ENCODE measurements at places on chromosomes 7 and 10.

DNA sequence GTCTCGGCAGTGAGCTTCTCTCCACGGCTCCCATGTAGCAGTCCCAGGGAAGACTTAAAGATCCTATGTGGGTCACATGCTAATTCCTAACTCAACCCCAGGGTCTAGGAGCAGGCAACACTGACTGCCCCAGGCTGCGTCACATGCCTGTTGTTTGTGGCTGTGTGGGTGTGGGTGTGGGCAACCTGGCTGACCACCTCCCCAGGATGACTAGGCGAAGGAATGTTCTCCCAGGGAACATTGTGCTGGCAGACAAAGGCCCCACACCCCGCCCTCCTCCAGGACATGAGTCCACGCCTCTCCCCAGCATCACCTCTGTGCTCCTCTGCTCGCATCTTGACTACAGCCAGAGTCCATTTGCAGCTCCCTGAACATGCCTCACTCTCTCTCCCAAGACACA lies 30.3 kb downstream of the SLC29A3 start:
- no peak for DNase-seq

GRCh38 chr10:50613150-50613549 lies 10.6 kb downstream of the SGMS1 start:
- no peak for DNase-seq

- no peak for DNase-seq
Observed at GRCh38 chr7:2808891-2809665, 35.0 kb downstream of the GNA12 start.

DNA sequence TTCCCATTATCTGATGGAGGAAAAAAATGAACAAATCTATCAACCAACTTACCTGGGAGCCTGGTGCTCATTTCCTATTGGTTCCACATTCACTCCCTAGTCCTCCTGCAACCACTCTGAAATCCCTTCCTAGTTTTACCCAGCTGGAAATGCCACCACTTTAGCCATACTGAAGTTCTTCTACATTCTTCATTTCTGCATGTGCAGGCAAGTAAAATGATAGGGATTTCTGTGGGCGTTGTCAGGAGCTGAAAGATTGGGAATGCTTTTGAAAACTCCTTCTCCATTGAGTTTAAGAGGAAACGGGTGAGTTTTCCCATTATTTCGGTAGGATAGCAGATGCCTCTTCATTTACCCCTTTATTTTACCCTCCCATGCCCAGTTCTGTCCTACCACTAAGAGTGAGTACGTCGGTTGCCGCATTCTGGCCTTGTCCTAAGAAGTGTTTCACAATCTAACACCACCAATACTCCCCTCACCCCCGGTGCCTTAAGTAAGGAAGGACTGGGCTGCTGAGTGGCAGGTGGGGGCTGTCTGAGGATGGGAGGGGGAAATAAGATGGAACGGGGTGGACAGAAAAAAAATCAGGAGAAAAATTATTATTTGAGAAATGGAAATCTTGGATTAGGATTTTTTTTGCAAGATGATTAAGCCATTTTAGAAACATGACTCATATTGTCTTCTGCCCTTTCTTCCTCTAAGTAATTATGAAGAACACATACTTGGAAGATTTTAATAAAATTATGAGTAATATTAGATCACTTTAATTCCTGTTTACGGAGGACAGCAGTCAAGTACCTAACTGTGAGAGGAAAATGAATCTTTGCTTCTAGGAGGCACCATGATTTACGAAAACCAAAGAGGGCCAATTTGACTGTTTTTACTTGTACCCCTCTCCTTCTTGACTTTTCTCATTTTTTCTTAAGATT lies 13.2 kb upstream of the TAS2R60 start:
- DNase-seq: no peak

GRCh38 chr10:71512761-71513539 lies 116.2 kb downstream of the CDH23 start:
- DNase-seq: peak; percentile 58

GRCh38 chr10:810351-810846 lies 120.9 kb upstream of the DIP2C start:
- no peak for DNase-seq

DNA sequence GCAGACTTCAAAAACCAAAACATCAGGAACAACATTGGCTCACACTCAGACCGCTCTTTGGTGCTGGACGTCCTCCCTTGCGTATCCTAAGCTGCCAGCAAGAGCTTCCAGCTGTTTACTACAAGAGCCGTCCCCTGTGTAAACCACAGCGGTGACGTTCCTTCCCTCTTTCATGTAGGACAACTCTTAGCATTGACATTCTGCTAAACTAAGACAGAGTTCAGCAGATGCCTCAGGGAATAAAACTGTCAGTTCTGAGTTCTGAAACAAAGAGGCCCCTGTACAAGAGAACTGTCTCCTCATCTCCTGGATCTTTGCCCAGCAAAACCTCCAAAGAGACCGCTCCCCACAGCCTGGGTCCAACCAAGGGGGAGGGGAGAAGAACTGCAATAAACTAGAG lies 57.8 kb upstream of the OPALIN start:
- no peak for DNase-seq

DNA sequence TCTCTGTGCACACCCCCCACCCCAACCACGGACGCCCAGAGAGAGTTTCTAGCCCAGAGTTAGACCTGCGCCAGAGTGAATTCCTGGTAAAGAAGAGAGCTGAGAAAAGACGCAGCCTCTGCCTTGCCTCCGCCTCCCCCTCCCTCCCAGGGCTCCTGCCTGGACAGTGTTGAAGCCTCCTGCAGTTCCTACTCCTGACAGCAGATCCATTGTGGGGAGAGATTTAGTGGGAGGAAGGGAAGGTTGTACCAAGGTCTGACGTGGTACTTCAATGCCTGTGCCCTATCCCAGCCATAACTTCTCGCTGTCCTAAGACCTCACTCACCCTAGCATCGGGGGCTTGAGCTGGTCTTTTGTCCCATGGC lies 952 bp downstream of the SRRM3 start:
- no peak for DNase-seq

DNA sequence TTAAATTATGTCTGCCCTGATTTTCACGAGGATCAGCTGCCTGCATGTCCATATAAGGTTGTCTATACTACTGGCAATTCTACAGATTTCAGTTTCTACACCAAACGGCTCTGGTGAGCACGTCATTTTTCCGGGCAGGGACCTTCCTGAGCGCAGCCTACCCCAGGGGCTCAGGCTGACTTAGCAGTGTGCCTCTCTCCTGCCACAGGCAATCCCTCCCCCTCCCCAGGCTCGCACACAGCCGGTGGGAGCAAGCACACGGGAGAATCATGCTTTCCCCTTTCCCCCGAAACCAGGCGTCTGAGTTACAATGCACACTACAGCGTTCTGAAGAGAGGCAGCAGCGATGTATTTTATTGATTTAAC lies 1.7 kb downstream of the KLF6 start:
- peak; percentile 37 for DNase-seq

DNA sequence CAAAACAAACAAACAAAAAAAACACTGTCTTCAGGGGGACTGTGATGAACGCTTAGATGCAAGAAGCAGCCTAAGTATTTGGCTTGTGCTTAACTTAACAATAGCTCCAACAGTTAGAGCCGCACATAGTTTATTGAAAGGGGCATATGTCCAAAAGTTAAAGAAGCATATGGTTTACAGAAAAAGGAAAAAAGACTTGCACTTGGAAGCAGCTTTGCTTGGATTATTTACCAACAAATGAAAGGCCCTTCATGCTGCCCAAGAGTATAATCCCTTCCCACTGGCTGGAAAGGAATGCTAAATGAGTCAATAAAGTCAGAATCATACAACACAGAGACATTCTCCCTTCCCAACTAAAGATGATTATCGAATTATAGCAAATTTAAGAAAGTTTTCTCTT lies 77.9 kb downstream of the GLI3 start:
- no peak for DNase-seq

- DNase-seq: no peak
Observed at GRCh38 chr10:55631071-55631654, 729.9 kb downstream of the ZWINT start.

- DNase-seq: no peak
Observed at GRCh38 chr7:85733169-85733915, 546.5 kb upstream of the SEMA3D start.

- DNase-seq: no peak
Observed at GRCh38 chr7:122584676-122585251, 114.2 kb downstream of the RNF133 start.

DNA sequence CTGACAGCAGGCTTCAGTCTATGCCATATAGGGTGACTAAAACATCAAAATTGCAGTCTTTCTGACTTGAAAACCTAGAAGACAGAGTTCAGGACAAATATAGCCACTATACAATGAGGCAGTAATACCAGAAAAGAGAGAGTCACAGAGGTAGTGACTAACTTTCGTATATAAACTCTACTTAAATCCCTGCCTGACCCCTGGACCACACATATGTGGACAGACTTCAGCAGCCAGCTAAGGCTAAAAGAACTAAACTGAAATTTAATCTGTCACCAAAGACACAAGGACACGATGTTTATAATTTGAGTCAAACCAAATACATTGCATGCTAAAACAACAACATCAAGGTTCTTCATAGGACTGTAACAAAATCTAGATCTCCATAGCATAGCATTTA lies 64.6 kb upstream of the MACROH2A2 start:
- DNase-seq: no peak

DNA sequence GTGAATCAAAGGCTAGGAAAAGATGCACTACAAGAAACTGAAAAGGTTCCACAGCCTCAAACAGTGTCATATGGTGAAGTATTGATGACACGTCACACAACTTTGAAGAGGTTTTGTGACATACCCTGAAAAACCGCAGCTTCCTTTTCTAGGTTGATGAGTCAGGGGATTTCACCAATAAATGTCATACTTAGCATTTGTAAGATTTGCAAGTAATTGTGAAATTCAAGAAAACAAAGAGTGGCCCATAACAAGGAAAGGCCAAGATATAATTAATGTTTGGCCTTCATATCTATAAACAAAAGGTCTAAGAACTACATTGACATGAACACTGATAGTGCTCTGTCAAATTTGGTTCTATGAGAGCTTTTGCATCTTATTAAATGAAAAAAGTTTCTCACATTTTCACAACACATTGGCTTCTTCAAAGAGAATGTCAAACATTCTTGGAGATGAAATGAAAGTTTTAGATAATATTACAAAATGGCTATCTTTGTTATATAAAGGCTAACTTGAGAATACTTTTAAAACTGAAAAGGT lies 62.0 kb upstream of the NAMPT start:
- peak; percentile 86 for DNase-seq

DNA sequence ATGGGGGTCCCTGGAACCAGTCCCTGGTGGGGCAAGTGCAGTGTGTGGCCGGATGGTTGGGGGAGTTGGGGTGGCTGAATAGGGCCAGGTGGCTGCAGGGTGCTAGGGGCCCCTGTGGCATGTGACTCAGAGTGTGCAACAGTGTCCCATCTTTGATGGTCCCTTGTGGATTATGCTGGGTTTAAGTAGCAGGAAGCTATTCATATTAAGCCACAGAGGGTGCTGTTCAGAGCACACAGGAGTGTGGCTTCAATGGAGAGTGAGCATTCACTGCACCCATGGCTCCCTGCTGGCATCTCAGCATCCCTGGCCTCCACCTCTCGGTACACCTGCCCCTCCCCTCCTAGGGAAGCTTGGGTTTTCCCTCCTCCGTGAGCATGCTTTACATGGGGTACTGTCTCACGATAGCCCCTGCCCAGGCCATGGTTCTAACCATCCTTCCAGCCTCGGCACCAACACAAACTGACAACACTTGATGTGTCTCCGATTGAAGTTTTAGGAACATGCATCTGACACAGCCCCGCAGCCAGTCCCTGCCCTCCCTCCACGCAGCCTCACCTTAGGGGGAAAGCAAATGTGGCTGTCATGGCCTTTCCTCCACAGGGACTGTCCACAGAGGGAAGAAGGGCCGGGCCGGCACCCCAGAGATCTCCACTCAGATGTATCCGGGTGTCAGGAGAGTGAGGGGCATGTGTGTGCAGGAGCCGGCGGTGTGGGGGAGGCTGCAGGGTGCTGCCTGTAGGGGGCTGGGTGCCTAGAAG lies 30.4 kb upstream of the PPIF start:
- DNase-seq: no peak

- DNase-seq: no peak
Observed at GRCh38 chr10:86699991-86700840, 31.9 kb downstream of the LDB3 start.

- DNase-seq: no peak
Observed at GRCh38 chr10:105347487-105347886, 706.4 kb downstream of the SORCS3 start.

GRCh38 chr10:15300697-15301096 lies 70.4 kb downstream of the FAM171A1 start:
- no peak for DNase-seq

DNA sequence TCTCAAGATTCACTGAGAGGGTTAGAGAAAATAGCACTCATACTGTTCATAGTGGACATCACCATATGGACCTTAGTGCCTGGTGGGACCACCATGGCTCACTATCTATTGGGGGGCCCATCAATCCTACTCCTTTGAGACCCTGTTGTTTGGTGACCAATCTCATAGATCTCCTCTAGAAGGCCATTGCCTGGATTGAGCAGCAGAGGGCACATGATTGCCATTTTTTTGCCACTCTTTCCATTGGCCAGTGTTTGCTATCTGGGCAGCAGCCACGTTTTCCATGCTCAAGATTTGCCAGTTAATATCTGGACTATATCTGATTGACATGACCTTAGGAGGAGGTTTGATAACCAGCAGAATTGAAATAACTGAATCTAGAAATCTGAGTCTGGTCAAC lies 244.5 kb downstream of the ITGB1 start:
- no peak for DNase-seq

- no peak for DNase-seq
Observed at GRCh38 chr10:20598590-20598989, 298.5 kb downstream of the NEBL start.

Data from LoVo (cell line).